ENCODE measurements at places on chromosomes 11 and 22.

DNA sequence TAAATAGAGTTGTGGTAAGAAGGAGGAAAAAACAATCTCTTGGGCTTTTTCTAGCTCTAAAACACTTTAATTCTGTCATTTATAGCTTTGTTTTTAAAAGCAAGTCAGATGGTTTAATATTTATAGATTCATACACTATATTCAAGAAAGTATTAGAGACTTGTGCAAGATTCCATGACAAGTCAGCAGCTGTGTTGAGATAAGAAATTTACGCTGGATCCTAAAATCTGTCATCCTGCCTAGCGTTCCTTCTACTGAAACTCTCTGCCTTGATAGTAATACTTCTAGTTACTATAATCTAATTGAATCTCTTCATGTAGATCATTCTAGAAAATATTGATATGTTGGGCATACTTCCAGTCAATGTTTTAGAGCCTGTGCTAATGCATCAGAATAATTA, 721.8 kb downstream of the CNTN5 start:
- no peak for DNase-seq

GRCh38 chr11:62601122-62601371, 618 bp downstream of the MTA2 start:
- DNase-seq: no peak

DNA sequence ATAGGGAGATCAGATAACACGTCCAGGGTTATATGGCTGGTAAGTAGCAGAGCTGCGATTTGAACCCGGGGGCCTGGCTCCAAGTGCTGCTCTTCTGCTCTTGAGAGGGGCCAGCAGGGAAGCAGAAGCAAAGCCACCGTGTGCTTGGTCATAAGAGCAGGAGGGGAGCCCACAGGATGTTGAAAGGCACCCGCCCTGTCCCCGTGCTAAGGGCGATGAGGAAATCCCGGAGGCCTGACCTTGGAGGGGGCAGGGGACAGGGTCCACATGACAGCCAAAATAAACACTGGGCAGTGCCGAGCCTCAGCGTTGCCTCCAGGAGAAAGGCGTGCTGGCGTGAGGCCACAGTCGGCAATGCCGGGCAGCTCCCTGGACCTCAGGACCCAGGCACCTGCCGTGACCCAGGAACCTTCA, 28.8 kb downstream of the TOM1 start:
- DNase-seq: no peak

DNA sequence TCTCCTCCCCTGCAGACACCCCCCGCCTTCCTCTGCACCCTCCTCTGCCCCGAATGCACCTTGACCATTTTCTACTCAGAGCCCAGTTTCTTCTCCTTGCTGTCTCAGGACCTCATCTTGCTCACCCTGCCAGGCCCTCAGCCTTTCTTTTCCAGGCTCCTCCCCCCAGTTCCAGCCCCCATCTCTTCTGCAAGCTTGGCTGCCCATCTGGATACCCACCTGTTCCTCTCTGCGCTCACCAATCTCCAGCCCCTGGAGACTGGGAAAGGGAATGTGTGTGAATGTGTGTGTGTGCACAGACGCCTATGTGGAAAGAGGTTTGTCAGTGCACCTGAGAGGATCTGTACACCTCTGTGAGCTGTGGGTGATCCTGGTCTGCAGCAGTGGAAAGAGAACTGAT, 36.4 kb downstream of the SLC22A12 start:
- DNase-seq: no peak

GRCh38 chr11:119594639-119595249, 134.3 kb downstream of the NECTIN1 start:
- DNase-seq: no peak

- DNase-seq: no peak
Measured at GRCh38 chr11:25377466-25377865, 880.6 kb downstream of the LUZP2 start.

- DNase-seq: peak; percentile 22
Measured at GRCh38 chr11:18650859-18651557, 16.9 kb upstream of the SPTY2D1 start.

DNA sequence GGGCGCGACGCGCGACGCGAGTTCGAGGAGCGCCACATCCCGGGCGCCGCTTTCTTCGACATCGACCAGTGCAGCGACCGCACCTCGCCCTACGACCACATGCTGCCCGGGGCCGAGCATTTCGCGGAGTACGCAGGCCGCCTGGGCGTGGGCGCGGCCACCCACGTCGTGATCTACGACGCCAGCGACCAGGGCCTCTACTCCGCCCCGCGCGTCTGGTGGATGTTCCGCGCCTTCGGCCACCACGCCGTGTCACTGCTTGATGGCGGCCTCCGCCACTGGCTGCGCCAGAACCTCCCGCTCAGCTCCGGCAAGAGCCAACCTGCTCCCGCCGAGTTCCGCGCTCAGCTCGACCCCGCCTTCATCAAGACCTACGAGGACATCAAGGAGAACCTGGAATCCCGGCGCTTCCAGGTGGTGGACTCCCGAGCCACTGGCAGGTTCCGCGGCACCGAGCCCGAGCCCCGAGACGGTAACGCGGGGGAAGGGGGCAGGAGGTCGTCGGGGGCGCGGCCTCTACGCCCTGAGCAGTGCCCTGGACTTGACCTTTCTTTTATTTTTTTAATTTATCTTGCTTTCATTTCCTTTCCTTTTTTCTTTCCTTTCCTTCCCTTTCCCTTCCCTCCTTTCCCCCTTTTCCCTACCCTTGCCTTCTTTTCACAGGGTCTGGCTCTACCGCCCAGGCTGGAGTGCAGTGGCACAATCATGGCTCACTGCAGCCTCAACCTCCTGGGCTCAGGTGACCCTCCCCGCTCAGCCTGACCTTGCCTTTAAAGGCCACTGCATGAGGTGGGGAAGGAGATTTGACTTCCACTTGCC, 5.0 kb downstream of the MPST start:
- DNase-seq: no peak

DNA sequence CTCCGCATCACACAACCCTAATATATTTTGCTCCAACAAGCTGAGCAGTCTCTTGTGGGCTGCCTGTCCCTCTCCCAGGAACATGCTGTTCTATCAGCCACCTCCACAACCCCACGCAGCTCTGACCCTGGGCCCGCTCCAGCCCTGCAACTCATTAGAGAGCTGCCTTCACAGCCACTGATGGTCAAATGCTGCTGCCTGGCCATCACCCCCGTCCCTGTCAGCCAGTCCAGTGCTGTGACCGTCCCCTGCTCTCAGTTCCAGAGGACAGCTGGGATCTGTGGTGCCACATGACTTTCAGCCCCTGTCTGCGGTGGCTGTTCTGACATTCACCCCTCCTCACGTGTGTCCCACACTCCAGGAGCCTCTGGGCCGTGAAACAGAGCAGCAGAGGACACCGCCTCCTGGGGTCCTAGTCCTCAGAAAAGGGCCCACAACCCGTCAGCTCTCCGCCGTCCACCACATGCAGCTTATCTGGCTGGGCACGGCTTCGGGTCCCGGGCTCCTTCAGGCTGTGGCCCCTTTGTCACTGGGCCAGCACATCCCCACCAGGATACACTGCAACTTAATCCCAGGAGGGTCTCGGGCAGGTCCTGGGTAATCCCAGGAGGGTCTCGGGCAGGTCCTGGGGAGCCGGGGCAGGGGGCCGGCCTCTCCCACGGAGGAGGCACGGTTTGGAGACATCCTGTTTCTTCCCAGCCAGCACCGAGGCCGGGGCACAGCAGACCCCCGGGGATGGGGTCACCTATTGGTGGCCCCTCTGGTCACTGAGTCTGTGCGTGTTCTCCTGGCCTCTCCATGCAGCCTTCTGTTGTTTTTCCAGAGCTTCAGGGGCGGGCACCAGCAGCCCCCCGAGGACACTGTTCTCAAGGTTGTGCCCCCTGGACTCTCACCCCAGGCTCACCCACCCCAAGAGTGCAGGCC, 15.1 kb downstream of the CRELD2 start:
- no peak for DNase-seq

- no peak for DNase-seq
Measured at GRCh38 chr11:30282289-30282631, 40.6 kb upstream of the ARL14EP start.

DNA sequence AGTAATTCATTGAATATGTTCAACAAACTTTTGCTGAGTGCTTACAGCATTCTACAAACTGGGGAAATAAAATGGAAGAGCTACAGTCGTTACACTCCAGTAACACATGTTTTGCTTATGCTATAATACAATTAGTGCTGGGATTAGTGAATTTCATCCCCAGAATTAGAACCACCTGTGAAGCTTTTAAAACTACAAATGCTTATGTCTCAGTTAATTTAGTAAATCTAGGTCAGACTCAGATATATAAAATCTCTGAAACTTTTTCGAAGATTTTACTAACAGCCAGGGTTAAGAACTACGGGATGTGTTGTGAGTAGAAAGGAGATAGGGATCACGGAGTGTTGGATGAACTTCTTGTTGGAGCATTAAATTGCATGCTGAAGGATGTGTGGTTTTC, 33.7 kb upstream of the EED start:
- peak; percentile 23 for DNase-seq

GRCh38 chr11:57552479-57552878, 15.0 kb downstream of the UBE2L6 start:
- DNase-seq: no peak

- no peak for DNase-seq
Measured at GRCh38 chr11:33160136-33160535, 1.1 kb downstream of the CSTF3 start.

GRCh38 chr22:19393704-19394103, 37.8 kb downstream of the HIRA start:
- DNase-seq: no peak

GRCh38 chr11:122186439-122187080, 70.5 kb upstream of the BLID start:
- DNase-seq: peak; percentile 93

DNA sequence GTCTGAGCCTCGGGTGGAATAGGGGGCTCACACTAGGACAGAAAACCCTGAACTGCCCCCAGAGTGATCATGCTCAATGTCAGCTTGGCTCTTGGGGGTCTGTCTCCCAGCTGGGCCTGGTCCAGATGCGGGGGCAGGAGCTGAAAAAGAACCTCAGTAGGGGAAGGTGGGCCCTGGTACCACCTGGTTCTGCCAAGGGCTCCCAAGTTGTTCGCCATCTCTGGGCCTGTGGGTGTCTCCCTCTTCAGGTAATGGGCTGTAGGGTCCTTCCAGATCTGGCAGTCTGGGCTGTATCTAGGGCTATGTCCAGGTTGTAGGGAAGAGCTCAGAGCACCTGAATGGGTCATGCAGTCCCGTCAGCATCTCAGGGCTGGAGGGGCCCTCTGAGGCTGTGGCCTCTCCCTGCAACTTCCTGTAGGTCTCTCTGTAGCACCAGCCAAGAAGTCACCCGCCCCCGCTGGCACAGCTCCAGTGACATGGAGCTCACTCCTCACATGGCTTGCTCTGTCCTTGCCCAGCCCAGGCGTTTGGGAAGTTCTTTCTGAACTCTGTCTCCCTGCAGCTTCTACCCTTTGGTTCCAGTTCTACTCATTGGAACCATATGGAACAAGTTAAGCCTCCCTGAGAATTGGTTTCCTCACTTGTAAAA, 33.0 kb upstream of the SOX10 start:
- DNase-seq: peak; percentile 54

DNA sequence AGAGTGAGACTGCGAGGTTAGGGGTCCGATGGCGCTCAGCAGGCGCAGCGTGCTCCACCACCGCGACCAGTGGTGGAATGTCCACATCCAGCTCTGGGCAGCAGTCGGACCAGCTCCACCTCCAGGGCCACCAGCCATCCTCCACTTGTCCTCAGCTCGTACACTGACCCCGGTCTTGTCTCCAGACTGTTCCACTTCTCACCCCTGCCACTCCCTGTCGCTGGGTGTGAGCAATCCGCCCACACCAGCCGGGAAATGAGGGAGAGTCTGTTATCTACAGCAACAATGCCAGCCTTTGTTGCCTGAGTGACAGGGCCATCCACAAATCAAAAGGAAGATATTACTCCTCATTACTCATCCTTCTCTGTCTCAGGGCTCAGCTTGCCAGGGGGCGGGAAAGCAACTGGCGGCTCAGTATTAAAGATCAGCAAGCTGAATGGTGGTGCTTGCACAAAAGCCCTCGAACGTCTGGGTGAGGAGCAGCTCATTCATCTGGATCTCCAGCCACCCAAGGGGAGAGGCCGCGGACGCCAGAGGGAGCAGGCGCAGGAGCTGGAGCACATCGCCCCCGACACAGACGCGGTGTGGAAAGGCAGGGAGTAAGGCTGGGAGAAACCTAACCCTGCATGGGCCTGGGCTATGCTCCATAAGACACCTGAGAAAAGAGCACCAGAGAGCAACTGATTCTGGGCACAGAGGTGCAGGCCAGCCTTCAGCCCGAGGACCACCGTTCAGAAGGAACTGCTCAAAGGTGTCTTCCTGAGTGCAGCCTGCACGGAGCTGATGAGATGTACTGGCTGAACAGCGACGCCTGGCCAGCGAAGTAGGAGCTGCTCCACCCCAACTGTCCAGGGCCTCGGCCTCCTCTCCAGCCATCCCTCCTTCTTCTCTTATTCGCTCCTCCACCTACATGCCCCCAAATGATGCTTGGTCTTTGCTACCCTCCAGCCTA, 21.9 kb downstream of the IGSF9B start:
- DNase-seq: no peak

GRCh38 chr11:112166562-112166961, 610 bp upstream of the TEX12 start:
- DNase-seq: no peak

GRCh38 chr11:116710001-116710674, 62.6 kb downstream of the BUD13 start:
- DNase-seq: no peak

GRCh38 chr11:102251423-102251822, 65.9 kb upstream of the BIRC3 start:
- no peak for DNase-seq

GRCh38 chr11:103537904-103538502, 428.8 kb downstream of the DYNC2H1 start:
- DNase-seq: no peak

DNA sequence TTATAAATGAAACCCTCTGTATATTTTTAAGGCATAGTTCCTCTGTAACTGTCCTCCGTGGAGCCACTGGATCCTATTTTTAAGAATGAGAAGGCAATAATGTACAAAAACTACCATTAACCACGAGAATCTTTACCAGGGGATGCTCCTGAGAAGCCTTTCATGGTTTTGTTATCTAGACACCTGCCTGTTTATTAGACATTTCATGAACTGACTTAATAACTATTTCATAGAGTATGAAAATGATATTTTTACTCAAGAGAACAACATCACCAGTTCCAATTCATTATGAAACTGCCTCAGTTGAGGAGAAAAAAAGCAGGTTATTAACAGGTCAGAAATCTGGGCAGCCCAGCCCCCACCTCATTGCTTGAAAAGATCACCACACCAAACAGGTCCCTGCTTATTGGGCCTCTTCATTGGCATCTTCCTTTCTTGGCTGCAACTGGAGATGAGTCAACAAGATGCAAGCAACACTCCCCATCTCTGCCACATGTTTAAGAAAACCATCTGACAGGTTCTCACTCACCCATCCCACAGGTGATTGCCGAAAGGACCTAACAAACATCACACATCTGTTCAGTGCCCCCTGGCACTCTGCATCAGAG, 27.8 kb downstream of the ETS1 start:
- no peak for DNase-seq

GRCh38 chr11:125954945-125955640, 9.2 kb downstream of the VSIG10L2 start:
- DNase-seq: no peak

DNA sequence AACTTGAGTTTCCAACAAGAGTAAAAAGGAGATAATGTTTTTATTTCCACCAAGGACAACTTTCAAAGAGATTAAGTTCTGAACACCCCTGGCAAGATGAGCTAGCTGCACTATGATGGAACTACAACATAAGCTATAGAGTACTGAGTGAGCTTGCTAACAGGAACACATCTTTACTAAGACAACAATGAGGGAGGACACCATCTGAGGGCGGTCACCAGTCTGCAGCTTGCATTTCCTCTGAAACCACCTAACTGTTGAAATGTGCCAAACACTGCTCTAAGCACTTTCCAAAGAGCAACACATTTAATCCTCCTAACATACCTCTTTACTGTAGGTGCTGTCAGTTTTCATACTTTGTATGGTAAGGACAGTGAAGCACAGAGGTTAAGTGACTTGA, 68.4 kb downstream of the TCF20 start:
- no peak for DNase-seq

Measured in AG09319 (cell line).